ENCODE measurements at places on chromosomes 4 and X.
A peak's percentile ranks its signal among the peaks of the same experiment; 100 is the strongest.

DNA sequence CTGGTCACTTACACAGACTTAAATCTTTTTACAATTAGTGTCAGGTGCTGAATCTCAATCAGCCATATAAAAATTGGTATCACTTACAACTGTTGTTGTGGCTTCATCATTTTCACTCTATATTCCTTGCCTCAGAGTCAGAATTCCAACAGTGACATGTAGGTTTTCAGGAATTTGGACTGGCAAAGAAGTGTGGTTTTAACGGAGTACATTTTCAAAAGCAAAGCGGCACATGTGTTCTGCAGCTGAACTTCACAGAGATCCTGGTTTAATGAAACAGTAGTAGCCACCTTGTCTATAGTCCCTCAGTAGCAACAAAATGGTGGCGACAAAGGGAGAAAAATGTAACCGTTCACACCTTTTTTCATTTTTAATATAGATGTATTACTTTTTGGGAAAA lies 486.6 kb downstream of the FAT4 start:
- no peak for DNase-seq

DNA sequence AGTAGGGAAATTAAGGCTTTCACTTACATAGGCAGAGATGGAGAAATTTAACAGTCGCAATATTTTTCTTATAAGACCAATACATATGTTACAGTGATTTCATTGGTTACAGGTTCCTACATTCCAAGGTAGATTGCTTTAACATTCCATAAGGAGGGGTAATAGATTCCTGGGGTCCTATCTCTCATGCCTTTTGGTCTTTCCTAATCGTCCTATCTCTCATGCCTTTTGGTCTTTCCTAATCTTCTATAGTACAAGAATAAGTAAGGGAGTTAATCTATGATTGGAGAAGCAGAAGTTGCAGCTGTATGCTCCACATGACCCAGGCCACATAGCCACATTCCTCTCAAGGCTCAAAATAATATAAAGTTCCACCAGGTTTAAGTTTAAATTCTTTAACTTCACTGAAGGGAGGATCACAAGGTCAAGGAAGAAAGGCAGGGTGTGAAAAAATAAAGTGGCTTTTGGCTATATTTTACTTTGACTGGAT lies 285.0 kb upstream of the BOD1L1 start:
- no peak for DNase-seq

GRCh38 chr4:75653845-75654503 lies 19.2 kb downstream of the G3BP2 start:
- DNase-seq = peak; percentile 14

DNA sequence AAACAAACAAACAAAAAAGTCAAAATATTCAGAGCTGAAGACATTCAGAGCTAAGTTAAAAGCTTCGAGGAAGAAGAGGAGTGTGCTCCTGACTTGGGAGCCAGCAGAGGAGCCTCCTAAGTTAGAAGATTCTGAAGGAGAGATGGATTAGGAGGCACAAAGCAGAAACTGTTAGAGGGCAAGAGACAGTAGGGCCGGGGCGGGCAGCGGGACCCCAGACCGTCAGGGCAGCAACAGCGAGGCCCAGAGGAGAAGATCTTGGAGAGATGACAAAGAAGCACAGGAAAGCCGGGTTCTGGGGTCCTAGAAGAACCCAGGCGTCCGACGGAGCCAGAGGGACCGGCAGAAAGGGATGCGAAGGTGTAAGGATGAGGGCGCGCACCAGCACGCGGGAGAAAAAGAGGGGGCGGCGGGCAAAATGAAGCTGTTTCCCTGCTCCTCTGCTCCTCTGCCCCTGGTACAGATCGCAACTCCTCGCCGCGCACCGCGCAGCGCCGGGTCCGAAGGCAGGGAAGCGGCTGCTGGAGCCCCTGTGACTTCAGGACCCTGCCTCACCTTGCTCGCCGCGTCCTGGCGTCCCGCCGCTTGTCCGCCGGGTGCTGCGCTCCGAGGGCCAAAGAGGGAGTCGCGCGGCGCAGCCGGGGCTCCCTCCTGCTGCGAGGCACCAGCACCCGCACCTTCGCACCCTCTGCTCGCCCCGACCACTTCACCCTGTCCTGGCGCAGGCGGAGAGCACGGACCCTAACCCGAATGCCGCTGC lies 477 bp downstream of the KLHL13 start:
- no peak for DNase-seq

- no peak for DNase-seq
Observed at GRCh38 chrX:39900777-39901170, 197.0 kb downstream of the BCOR start.

GRCh38 chrX:112784692-112785091 lies 55.9 kb downstream of the AMOT start:
- no peak for DNase-seq

DNA sequence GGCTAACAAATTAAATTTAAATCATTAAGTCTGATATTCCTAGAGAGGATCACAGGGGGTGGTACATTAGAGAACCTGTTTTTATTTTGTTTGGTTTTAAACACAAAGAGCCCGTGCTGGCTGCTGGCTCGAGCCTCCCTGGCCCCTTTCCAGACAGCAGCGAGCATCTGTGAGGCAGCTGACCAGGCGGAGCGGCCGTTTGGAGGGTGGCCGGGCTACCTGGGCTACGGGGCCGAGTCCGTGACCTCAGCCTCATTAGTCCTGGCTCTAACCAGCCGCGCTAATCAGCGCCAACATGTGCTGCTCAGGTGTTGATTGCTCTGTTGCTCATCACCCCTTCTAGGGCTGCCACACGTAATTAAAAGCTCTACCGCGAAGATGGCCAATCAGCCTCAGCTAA lies 35.3 kb downstream of the DCTD start:
- no peak for DNase-seq

GRCh38 chr4:3522326-3522640 lies 9.9 kb downstream of the LRPAP1 start:
- no peak for DNase-seq

GRCh38 chrX:10395179-10395578 lies 225.2 kb downstream of the MID1 start:
- DNase-seq = no peak

DNA sequence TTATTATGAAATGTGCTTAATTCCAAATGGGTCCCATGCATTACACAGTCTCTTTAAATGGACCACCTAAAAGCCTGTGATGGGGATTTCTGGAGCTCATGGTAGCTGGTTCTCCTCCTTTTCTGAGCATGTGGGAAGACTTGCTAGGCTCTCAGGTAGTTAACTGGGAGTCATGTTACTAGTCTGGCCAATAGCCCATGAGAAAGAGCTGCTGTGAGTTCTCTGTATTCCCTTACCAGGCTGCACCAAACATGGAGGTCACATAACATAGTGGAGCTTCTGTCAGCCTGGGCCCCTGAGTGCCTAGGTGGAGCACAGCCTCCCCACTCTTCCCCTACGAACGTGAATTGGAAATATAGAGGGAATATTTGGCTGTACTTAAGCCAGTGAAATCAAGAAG lies 198.4 kb downstream of the MAML3 start:
- DNase-seq = no peak

DNA sequence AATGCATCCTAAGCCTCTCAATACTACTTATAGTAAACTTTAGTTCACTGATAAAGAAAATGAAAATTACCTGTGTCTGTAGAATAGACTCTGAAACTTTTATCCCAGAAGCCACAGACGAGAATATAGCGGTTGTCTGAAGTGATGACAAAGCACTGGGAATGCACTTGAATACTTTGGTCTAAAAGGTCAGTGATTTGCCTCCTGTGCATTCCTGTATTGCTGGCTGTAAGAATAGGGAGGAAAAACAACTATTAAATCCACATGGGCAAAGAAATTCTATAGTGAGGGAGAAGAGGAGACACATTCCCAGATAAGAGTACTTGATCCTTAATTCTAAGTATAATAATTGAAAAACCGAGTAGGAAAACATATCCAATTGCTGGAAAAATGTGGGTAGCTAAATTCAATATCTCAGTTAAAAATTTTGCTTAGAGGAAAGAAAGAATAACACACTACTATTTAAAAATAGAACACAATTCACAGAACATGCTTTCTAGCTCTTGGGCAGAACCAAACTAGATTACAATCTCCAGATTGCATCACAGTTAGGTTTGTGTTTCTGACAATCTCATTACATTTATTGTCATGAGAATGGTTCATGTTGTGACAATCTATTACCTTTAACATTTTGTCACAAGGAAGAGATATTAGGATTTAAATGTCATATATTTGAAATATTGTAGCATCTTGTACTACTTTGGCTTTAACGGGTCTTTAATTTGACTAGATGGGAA lies 232.1 kb downstream of the DCLK2 start:
- no peak for DNase-seq

GRCh38 chr4:23856630-23857029 lies 33.2 kb downstream of the PPARGC1A start:
- no peak for DNase-seq

DNA sequence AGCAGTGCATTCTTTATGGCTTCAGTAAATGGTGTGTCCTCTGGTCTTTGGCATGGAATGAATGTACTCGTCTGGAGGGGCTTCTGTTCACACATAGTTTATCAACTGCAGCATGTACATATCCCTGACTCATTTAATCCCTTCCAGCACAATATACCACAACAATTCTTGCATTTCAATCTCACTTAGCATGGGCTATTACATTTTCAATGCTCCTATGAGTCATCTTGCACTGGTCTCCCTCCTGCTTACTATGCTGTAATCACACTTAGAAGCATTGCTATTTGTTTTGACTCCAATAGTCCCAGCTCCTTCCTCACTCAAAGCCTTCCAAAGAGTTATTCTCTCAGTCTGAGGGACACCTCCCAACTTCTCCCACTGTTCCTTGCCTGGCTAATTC lies 180.9 kb upstream of the NUDT10 start:
- no peak for DNase-seq

GRCh38 chr4:141860974-141861373 lies 224.6 kb downstream of the IL15 start:
- DNase-seq = no peak

GRCh38 chr4:152729466-152729865 lies 49.7 kb upstream of the TMEM154 start:
- DNase-seq = no peak

GRCh38 chr4:2802618-2803531 lies 10.0 kb downstream of the SH3BP2 start:
- no peak for DNase-seq

- no peak for DNase-seq
Observed at GRCh38 chr4:14111730-14112181, 484.2 kb upstream of the BOD1L1 start.
